ENCODE measurements at places on chromosomes 1 and 21.

- no peak for DNase-seq
These were observed 26.4 kb downstream of the HIVEP3 start for GRCh38 chr1:41892301-41892781.

GRCh38 chr1:33762109-33762830 lies 101.6 kb upstream of the HMGB4 start:
- DNase-seq = no peak

- DNase-seq = peak; percentile 77
These were observed 30.0 kb downstream of the SLC27A3 start for GRCh38 chr1:153805042-153805745.

- DNase-seq = no peak
These were observed 259.2 kb downstream of the MATN1 start for GRCh38 chr1:30464187-30464617.

DNA sequence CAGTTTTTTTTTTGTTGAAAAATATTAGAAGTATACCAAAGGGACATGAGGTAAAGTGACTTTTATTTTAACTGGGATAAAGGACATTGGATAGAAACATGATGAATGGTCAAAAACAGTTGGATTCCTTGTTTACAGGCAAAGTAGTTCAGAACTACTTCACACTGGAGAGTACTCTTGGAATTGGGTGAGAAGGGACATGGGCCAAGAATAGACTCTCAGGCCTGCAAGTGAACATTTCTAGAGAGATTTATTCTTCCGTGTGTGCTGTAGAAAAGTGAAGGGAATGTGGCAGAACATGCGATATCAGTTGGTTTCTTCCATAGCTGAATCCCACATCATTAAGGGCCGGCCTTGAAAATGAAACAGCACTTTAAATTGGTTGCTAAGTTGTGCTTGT lies 290.5 kb downstream of the ADGRL2 start:
- no peak for DNase-seq

- no peak for DNase-seq
These were observed 198.0 kb downstream of the GRIK3 start for GRCh38 chr1:36836196-36836883.

GRCh38 chr1:44108971-44109370 lies 9.7 kb upstream of the KLF17 start:
- DNase-seq = no peak

- no peak for DNase-seq
These were observed 25.8 kb downstream of the FAM151A start for GRCh38 chr1:54597455-54598030.

GRCh38 chr1:203225071-203225470 lies 4.4 kb downstream of the CHIT1 start:
- DNase-seq = no peak

GRCh38 chr1:56081173-56081572 lies 498.2 kb downstream of the PLPP3 start:
- DNase-seq = no peak

- DNase-seq = no peak
These were observed 430.5 kb downstream of the MRPL39 start for GRCh38 chr21:25176637-25177412.

DNA sequence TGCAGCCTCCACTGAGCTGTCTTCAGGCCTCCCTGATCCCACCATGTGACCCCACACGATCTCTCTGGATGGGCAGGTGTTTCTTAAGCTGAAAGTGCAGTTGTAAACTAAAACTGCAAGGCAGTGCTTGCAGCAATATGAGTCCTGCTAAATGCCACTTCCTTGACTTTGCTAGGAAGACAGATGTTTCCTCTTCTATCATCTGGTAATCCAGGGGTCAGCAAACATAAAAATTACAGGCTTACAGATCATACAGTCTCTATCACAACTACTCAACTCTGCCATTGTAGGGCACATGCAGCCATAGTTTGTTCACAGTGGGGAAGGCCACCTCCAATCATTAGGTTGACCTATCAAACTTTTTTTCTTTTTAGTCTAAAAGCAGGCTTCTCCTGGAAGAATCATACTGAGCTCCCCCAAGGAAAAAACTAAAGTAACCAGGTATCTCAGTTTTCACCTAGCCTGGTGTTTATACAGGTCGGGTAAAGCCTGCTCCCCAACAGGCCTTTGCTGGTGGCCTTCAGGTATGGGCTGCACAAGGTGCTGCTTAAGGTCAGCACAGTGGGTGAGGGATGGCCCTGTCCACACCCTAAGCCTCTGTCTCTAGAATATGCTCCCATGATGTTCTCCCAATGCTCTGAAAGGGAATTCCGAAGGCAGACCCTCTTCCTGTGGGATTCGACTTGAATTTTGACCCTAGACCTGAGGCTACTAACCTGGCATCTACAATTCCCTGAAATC lies 10.8 kb downstream of the ABCA4 start:
- DNase-seq = no peak

GRCh38 chr1:225844236-225845061 lies 34.5 kb downstream of the EPHX1 start:
- DNase-seq = no peak

DNA sequence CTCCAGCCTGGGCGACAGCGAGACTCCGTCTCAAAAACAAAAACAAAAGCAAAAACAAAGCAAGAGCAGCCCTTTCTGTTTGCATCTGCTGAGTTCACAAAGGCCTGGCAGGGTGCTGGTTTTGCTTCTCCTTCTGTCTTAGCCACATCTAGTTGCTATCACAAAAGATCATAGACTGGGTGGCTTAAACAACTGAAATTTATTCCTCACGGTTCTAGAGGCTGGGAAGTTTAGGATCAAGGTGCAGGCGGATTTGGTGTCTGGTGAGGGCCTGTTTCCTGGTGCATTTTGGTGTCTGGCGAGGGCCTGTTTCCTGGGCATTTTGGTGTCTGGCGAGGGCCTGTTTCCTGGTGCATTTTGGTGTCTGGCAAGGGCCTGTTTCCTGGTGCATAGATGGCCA lies 471.3 kb downstream of the CAMTA1 start:
- no peak for DNase-seq

GRCh38 chr1:201769966-201770365 lies 59.0 kb upstream of the IPO9 start:
- DNase-seq = no peak

GRCh38 chr21:43806017-43806710 lies 16.8 kb downstream of the RRP1 start:
- no peak for DNase-seq

GRCh38 chr1:47705517-47706130 lies 267.8 kb downstream of the FOXD2 start:
- no peak for DNase-seq

GRCh38 chr1:115258302-115258866 lies 79.7 kb downstream of the NGF start:
- DNase-seq = no peak

- peak; percentile 68 for DNase-seq
These were observed 1.7 kb upstream of the NADK start for GRCh38 chr1:1779691-1780597.

GRCh38 chr21:40768056-40768455 lies 78.9 kb downstream of the DSCAM start:
- no peak for DNase-seq

GRCh38 chr1:161162052-161162451 lies 2.8 kb downstream of the USP21 start:
- no peak for DNase-seq

GRCh38 chr1:204431310-204432184 lies 19.9 kb upstream of the PPP1R15B start:
- peak; percentile 89 for DNase-seq

DNA sequence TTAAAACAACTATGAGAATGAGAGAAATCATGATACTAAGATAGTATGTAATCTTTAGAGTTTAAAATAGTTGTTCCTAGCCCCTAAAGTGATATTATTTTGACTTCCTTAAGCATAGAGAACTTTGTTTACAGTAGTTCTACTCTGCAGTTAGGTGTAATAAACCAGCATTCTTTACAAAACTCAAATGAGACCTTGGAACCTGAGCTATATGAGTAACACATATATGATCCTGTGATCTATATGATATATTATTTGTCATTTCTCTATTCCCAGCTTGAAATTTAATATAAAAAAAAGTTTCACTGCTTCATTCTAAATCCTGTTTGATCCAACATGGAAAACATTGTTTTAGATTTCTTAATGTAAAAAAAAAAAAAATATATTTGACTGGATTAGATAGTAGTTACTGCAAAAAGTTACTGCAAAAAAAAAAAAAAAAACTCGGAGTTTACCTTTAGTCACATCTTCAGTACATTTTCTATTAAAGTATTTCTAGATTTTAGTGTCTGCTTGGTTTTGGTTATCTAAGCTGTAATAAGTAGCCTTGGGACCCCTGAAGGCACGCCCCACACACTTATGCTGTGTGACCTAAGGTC lies 463.8 kb downstream of the USP25 start:
- no peak for DNase-seq

DNA sequence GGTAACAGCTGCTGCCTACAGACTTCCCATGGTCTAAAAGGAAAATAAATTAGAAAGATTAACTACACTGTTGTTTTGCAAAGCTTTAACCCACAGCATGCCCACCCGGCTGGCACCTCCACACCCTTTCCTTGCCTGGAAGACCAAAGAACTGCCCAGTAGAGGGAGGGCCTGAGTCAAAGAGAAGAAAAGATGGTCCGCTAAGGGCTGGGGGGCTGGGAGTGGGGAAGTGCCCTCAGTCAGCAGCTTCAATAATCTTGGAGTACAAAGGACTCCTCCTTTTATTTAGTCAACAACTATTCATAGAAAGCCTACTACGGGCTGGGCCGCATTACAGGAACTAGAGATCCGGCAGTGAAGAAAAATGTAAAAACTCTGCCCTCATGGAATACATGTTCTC lies 40.6 kb downstream of the ERI3 start:
- DNase-seq = no peak

DNA sequence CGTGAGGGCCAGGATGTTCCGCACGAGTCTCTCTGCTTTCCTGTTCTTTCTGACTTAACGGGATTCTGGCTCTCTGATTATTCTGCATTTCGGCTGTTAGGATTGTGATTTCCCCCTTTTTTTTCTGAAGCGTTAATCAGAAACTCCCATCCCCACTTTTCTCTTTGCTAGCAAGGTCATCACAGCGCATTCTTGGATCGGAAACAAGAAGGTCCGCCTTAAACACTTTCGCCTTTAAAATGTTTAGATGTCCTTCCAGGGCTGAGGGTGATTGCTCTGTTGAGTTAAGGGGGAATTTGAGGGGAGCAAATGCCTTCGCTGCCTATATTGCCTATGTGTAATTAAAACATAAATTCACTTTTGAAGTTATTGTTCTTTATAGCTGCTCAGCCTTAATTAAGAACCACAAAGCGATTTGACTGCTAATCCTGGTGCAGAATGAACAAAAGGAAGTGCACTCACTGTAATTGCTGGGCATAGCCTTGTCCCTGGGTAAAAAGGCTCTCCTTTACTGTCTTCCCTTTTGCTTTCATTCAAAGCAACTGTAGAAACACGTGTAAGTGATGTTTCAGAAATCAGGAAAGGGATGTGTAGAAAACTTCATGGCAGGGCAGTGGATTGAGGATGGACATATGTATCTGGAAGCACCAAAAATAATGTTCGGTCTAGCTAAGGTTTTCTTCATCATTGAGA lies 1.2 kb downstream of the LAMC1 start:
- DNase-seq = no peak

DNA sequence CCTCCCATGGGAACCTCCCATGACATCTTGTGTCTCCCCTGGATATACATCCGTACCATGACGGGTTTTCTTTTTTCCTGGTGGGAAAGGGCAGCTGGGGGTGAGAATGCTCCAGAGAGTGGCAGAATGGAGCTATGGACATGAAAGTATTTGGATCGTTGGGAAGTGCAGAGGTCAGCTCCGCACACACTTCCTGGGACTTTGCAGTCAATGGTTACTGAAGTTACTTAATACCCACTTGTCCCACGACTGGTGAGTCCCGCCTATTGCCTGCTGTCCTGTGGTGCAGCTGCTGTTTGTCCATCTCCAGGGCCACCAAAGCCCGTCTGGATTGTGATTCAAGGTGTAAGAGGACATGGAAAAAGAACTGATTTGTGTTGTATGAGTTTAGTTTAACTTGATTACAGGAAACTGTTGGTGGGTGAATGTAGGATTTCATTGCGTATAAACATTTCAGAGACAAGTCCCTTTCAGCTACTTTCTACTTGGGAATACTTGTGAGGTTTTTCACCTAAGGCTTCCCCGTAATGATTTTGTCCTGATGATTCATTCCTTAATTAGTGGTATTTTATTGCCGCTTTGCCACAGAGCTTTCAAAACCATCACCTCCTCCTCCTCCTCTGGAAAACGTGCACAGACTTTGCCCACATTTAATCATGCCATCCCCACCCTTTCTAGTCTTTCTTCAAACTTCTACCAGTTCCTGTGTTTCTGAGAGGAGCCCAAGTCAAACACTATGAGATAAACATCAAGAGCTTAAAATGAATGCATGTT lies 308.8 kb downstream of the KIF26B start:
- no peak for DNase-seq

DNA sequence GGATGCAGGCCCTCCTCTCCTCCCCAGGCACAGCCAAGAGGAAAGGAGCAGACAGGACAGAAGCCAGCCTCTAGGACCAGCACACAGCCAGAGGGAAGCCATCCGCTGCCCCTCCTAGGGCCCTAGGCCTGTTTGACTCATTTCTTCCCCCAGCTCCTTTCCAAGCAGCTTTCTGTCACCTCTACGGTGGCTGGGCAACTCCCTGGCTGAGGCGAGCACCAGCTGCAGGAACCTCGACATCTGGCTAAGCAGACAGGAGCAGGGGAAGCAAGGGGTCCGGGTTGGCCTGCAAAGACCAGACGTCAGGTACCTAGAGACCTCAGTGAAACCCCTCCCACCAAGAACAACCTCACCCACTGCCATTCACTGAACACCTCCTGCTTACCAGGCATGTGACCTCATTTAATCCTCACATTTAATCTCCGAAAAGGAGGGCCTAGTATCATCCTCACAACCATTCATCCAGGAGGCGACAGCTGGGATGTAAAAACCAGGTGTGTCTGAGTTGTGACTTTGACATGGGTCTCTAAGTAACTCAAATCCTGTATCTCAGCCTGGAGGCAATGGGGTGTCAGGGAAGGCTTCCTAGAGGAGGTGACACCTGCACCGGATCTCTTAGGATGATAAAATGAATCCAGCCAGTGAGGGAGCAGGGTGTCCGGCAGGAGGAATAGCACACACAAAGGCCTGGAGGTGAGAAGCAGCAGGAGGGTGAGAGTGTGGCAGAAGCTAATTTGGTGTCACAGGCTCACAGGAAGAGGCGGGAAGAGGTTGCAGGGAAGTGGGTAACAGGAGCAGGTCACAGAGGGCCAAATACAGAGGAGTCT lies 5.9 kb downstream of the LRP8 start:
- DNase-seq = no peak

DNA sequence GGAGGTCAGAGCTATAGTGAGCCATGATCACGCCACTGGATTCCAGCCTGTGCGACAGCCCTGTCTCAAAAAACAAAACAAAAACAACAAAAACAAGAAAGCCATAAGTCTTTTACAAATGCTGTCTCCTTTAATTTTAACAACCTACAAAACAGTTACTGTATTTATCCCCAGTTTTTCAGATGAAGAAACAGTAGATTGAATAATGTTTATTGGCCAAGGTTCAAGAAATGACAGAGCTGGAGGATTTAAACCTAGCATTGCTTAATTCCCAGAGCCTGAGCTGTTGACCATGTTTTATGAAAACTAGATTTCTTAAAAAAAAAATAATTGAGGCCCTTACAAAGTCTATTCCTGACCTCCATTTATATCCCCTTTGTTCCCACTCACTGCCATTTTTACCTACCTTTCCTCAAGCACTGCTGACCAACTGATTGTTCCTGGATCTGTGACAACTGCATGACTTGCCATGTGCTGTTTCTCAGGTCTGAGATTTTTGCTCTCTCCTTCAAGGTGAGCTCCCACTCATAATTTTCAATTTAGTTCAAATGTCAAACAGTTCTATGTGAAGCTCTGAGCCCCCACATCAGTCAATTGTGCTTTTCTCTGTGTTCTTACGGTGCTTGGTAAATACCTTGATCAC lies 140.8 kb downstream of the CHRM3 start:
- DNase-seq = no peak

- DNase-seq = no peak
These were observed 34.1 kb downstream of the CMPK1 start for GRCh38 chr1:47367651-47368050.

Data from activated CD4-positive, alpha-beta T cell treated with anti-CD3 and anti-CD28 coated beads, Interleukin-2, amount 50 U/mL, for 48 hours (primary cell).